ENCODE measurements at places on chromosomes 6 and 20. TPM values are rescaled to one million over a fixed set of nuclear protein-coding genes. Genes with fewer than 3 reads are reported as not detected.

The NMBR gene
- polyA plus RNA-seq = not detected

The RHAG gene
- polyA plus RNA-seq = not detected

DNA sequence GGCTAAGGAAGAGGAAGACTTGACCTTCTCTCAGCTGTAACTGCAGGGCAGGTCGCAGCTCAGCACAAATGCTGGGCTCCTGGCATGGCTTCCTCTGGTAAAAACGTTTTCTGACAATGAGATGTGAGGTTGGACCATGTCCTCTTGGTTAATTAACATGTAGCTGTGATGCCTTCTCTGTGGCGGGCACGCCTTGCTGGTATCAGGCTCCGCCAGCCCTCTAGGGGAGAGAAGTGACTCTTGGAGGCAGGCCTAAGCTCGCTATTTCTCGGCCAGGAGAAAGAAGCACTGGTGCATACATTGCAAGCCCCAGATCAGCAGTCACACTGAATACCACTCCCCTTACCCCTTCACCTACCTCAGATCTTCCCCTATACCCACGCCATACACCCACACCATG is 65.0 kb downstream of the QRSL1 start:
- no peaks in the 10 kb centered on the region for H3K27me3 ChIP-seq
- DNase-seq = no peak
- no peak overlapping the region for H3K27ac ChIP-seq
- H3K4me1 ChIP-seq = no peaks in the 10 kb centered on the region
- H3K36me3 ChIP-seq = no peaks in the 10 kb centered on the region
- no peak overlapping the region for H3K4me3 ChIP-seq

GRCh38 chr6:1854296-1854695 is 244.6 kb downstream of the FOXC1 start:
- peak; percentile 48 for DNase-seq
- H3K4me3 ChIP-seq = no peak overlapping the region
- H3K36me3 ChIP-seq = no peaks in the 10 kb centered on the region
- H3K4me1 ChIP-seq = peaks cover 48% of the 10 kb centered on the region
- H3K27ac ChIP-seq = no peak overlapping the region

DNA sequence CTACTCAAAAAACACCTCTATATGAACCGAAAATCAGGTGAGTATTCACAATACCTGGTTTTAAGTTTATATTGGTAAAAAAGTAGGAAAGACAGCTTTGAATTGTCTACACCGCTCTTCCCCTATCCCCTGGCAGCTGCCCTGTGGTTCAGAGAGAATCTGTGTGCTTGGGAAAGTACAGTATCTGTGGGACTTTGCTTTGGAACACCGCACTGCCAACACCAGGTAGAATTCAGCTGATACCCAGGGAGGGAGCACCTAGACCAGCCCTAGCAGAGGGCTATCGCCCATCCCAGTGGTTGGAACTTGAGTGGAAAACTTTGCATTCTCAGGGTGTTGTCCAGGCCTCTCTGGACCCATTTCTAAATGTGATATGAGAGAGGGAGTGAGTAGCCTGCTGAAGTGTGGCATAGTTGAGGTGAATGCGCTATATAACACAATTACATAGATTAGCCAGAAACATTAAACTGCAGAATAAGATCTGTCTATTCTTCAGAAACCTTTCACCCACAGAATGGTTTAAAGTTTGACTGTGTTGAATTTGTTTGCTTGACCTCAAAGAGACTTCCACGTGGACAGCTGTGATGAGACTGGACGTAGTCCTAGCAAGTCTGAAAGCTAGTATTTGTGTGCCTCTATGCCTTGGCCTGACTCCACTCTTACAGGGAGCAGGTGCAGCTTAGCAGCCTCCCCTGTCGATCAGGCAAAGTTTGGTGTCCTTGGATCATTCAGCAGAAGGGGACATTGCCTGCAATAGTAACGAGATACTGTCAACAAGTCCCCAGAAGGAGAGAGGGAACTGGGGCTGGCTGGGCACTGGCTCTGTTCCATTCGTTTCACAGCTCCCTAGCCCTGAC is 11.5 kb upstream of the MPC1 start:
- H3K4me3 ChIP-seq = no peak overlapping the region
- H3K27me3 ChIP-seq = no peaks in the 10 kb centered on the region
- H3K27ac ChIP-seq = no peak overlapping the region
- no peaks in the 10 kb centered on the region for H3K4me1 ChIP-seq
- no peak for DNase-seq
- H3K36me3 ChIP-seq = no peaks in the 10 kb centered on the region

The NT5E gene
- polyA plus RNA-seq = 443 TPM

The HMGN3 gene
- polyA plus RNA-seq = 57.6 TPM

DNA sequence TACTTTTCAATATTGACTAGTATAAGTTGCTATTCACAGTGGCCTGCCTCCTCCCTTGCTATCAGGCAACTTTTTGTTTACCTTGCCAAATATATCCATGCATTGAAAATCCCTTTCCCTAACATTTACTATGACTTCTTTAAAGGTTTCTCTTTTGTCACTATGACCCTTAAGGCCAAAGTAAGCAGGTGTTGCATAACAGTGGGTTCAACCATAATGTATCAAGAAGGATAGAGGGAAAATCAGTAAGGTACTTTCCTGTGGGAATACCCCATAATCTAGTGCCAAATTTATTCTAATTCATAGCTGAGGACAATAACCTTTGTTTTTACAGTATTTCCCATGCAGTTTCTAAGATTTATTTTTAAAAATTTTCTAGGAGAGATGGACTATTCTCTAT is 527.6 kb downstream of the CDKAL1 start:
- H3K4me1 ChIP-seq = no peaks in the 10 kb centered on the region
- H3K4me3 ChIP-seq = no peak overlapping the region
- H3K36me3 ChIP-seq = no peaks in the 10 kb centered on the region
- H3K27ac ChIP-seq = no peak overlapping the region

- no peaks in the 10 kb centered on the region for H3K27me3 ChIP-seq
- H3K4me1 ChIP-seq = no peaks in the 10 kb centered on the region
- no peak overlapping the region for H3K4me3 ChIP-seq
Measured at GRCh38 chr6:40011844-40012243, 77.6 kb upstream of the MOCS1 start.
